ENCODE measurements at places on chromosomes 1 and 21.

GRCh38 chr1:94334764-94335163 is 83.4 kb upstream of the ABCD3 start:
- no peak for DNase-seq

DNA sequence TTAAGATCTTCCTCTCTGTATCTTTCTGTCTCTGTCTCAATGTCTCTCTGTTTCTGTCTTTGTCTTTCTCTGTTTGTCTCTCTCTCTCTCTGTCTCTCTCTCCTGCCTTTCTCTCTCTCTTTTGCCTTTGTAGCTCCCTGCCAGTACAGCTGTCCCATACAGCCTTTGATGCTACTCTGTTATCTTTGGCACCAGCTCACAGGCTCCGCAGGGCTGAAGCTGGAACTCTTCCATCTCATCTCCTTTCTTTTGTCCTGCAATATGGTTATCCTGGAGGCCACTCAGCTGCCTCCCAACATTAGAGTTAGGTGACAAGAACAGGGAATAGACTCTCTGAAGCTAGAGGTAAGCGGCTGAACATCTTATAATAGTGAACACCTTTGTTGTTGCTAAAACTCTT is 354.3 kb upstream of the NEGR1 start:
- no peak for DNase-seq

DNA sequence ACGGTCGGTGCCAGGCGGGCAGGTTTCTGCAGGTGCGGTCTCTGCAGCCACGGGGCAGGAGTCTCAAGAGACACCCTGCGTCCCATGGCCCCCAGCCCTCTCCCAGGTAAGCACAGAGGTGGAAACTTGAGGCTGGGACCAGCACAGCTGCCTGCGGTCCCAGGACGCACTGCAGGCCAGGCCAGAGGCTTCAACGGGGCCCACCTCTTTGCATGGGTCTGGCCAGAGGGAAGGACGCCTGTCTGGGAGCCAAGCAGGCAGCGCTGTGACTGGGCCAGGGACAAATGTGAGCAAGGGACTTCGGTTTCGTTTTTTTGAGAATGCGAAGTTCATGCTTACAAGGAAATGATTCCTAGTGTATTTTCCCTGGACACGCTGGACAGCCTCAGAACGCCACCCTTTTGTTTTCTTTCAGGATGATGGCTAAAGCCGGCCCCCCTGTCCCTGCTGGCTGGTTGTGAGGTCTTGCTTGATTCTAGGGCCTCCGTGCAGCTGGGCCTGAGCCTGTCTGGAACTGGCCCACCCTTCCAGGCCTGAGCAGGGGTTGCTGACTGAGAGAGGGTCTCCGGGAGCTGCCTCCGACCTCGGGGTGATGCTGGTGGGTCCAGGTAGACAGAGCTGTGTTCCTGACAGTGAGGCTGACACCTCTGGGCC is 38.3 kb downstream of the MORN1 start:
- no peak for DNase-seq

DNA sequence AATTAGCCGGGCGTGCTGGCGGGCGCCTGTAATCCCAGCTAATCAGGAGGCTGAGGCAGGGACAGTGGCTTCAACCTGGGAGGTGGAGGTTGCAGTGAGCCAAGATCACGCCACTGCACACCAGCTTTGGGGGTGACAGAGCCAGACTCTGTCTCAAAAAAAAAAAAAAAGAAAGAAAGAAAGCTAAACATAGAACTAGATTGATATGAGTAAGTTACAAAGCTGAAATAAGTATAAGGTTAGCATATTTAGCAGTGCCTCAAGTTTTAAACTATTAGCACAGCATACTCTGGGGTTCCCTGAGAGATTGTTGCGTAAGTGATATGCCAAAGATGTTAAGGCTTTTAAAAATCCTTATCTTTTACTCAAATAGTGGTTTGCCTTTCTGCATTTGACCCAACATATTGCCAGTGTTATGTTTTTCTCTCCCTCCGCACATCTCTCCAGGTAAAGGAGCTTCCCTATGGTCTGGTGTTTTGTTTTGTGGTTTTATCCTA is 126.1 kb downstream of the CD247 start:
- no peak for DNase-seq

- no peak for DNase-seq
These were observed 135.3 kb upstream of the PRMT6 start for GRCh38 chr1:106921186-106921585.

DNA sequence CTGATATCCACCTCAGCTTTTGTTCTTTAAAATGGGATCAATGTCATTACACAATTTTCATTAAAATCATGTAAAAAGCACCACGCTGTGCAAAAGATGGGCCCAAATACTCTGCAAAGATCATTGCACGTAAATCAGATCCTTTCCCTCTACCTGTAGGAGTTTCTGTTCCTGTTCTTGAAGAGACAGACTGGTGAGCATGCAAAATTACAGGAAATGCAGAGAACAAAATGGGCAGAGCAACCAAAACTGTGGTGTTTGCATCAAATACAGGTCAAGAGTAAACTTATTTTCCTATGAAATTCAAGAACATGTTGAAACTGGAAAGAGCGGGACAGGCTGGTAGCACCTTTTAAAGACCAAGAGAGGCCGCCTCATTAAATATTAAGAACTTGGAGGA is 294.9 kb upstream of the ADGRL2 start:
- no peak for DNase-seq

GRCh38 chr21:37241426-37241825 is 25.7 kb downstream of the VPS26C start:
- DNase-seq, result no peak

- no peak for DNase-seq
These were observed 15.7 kb downstream of the GPR157 start for GRCh38 chr1:9112961-9113880.
